ENCODE measurements at places on chromosomes 11 and 22.

GRCh38 chr11:57511741-57512430 lies 3.6 kb downstream of the SLC43A1 start:
- no peak for DNase-seq

DNA sequence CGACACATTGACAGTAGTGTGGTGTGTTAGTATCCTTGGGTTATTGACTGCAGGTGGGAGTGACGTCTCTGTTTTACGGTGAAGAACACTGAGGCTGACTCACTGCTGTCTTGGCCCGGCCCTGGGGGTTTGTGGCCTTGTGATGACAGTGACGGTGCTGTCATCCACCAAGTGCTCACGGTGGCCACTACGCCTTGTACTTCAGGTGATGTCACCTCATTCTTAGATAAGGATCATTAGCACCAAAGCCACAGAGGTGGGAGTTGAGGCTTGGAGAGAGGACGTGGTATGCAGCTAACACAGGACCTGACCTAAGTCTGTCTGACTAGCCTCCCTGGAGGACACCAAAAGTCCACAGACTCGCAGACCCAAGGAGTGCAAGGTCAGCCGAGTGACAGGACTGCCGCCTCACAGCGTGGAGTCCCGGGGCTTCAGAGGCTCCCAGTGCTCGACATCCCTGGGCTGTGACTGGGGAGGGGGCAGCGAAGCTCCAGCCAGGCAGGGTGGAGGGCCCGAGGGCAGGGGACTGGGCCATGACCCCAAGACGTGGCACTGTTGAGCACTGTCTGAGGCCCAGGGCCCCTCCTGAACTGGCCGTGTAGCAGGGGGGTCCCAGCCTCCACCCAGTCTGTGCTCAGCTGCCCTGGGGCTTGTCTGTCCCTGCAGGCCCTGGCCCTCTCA lies 56.5 kb downstream of the NAT10 start:
- no peak for DNase-seq

DNA sequence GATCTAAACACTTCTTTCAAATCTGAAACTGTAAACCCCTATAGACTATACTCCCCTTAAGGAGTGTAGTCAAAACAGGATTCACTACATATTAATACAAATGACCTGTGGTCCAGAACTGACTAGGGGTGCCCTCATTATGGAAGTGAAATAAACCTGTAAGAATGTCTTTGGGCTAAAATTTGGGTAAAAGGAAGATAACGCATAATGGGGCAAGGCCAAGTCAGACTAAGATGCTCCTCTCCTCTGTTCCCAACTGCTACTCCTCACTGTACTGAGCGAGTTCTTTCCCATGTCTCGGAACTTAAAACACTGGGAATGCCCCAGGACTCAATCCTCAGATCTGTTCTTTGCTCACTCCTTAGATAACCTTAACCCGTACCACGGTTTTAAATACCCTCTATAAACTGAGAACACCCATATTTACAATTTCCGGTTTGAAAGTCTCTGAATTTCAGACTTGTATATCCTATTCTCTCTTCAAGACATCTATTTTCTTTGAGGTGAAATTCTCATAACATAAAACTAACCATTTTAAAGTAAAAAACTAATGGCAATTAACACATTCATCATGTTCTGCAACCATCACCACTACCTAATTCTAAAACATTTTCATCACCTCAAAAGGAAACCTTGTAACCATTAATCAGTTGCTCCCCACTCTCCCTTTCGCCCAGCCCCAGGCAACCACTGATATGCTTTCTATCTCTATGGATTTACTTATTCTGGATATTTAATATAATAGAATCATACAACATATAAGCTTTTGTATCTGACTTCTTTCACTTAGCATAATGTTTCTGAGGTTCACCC lies 4.0 kb downstream of the THAP12 start:
- DNase-seq: no peak

- DNase-seq: peak; percentile 77
Measured at GRCh38 chr11:10294290-10294953, 403 bp upstream of the SBF2 start.

DNA sequence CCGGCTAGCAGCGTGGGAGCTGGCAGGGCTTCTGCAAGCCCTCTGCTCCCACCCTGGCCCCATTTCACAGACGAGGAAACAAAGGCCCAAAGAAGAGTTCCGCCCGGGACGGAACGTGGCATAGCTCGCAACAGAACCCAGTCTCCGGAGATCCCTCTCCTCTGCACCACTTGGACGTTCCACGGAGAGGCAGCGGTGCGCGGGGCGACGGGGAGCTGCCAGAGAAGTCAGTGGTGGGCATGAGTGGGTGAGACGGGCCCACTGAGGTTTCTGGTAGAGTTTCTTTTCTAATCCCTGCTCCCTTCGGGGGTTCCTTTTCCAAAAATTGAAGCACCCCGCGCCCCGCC lies 554 bp upstream of the NECTIN1 start:
- DNase-seq: no peak

- no peak for DNase-seq
Measured at GRCh38 chr11:29527391-29527936, 489.4 kb downstream of the KCNA4 start.

DNA sequence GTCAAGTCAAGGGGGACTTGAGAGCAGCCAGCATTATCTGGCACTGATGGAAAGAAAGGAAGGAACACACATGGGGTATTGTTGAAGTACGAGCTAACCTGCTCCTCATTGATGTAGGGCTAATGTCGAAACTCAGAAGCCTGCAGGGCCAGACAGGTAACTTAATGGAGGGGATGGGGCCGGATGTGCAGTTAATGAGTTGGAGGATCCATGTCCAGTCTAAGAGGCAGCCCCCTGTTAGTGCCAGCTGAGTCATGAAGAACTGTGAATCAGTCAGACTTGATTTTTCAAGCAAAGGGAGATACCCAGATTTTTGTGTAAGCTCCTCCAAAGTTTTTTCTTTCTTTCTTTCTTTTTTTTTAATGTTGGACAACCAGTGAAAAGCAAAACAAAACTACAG lies 65.6 kb downstream of the CECR2 start:
- DNase-seq: no peak

DNA sequence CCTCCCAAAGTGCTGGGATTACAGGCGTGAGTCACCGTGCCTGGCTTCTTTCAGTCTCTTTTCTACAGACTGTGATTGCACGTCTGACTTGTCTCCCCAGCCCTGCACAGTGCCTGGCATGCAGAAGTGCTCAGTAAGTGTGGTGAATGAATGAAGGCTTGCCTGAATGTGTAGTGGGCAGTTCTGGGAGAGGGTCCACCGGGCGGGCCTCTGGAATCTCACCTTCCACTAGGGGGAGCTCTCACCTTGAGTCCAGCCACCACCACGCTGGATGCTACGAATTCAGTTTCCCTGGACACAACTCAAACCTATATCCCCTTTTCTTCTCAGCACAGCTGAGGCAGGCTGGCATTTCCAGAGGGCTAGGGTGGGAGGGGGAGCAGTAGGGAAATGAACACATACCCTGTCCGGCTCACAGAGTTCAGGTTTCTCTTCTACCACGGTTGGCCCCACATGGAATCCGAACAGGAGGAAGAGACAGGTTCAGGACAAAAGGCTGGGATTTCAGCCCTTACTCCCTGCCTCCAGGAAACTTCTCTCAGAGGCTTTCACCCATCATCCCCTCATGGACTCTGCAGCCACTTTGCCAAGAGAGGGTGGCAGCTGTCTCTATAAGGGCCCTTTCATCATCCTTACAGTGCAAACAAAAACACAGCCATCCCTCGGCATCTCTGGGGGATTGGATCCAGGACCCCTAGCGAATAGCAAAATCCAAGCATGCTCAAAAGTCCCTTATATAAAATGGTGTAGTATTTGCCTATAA lies 86.8 kb downstream of the NECTIN1 start:
- DNase-seq: no peak

GRCh38 chr11:27075192-27075591 lies 34.6 kb downstream of the BBOX1 start:
- no peak for DNase-seq

GRCh38 chr11:72535194-72535547 lies 100.8 kb upstream of the CLPB start:
- DNase-seq: no peak

DNA sequence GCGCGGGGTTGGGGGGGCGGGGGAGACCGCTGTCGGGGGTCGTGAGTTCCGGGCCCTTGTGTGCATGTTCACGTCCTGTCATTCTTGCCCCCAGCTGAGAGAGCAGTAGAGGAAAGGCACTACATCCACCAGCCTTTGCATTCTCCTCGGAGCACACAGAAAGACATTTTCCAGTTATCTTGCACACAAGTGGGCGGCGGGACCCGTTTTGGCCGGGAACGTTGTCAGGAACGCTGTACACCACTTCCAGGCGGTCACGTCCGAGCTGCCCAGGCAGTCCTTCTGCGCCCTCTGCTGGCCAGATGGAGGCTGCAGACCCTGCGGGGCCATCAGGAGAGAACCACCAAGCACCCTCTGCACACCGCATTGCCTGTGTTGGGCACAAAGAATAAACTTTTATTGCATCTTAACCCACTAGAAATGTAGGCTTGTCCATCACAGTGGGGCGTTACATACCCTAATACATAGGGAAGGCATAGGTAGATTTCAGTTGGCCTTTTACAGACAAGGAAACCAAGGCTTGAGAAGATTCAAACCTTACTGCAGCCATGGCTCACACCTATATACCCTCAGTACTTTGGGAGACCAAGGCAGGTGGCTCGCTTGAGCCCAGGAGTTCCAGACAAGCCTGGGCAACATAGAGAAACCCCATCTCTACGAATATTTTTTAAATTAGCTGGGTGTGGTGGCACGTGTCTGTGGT lies 2.8 kb upstream of the CDKN1C start:
- DNase-seq: peak; percentile 83

GRCh38 chr11:44574610-44575287 lies 9.3 kb downstream of the CD82 start:
- no peak for DNase-seq

GRCh38 chr11:129766898-129767604 lies 48.6 kb upstream of the TMEM45B start:
- DNase-seq: no peak

DNA sequence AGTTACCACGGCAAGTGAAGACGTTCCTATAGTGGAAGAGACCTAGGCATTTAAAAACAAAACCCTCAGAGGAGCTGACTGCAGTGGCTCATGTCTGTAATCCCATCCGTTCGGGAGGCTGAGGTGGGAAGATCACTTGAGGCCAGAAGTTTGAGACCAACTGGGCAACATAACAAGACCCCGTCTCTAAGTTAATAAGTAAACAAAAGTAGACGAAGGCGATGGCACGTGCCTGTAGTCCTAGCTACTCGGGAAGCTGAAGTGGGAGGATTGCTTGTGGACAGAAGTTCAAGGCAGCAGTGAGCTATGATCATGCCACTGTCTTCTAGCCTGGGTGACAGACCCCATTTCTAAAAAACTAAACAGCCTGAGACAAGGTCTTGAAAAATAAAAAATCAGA lies 3.8 kb upstream of the ADSL start:
- no peak for DNase-seq

DNA sequence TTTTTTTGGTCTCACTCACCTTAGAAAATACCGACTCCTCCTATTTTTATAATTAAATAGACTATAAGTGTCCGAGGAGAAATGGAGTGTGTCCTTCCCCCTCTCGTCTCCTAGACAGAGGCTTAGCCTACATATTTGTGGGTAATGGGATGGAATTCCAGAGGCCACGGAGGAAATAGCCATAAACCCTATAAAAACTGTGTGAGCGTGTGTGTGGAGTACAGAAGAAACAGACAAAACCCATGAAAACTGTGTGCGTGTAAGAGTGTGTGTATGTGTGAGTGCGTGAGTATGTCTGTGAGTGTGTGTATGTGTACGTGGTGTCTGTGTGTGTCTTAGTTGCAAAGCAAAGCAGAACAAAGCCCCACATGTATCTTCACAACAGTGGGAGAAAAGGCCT lies 883.5 kb downstream of the OPCML start:
- no peak for DNase-seq

DNA sequence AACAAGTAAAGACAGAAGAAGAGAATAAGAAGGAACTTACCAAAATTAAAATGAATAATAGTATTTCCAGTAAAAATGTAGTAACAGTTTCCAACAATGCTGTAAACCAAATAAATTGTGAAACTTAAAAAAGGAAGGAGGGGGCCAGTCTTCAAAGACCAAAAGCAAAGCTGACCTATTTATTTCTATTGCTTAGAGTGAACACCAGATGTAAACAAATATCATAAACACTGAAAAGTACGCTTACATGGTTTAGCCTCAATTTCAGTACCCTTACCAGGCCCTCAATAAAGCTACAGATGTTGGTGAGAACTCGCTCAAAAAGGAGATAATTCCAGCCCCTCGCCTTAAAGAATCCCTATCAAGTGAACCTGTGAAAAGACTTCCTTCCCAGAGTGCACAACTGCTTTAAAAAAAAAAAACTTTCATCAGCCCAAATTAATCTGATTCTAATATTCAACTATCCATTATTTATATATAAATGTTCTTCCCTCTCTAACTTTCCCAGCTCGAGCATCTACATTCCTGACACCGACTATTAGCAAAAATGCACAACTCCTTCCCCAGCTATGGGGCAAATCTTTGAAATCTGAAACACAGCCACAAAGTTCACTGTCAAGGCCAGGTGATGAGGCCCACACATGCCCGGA lies 2.4 kb downstream of the PHF21A start:
- no peak for DNase-seq

- no peak for DNase-seq
Measured at GRCh38 chr22:31083377-31083768, 2.3 kb downstream of the SMTN start.

- DNase-seq: no peak
Measured at GRCh38 chr22:16819249-16819648, 6.0 kb downstream of the XKR3 start.
